Cardiac fibroblast (primary cell): ENCODE measurements at places on chromosomes 4 and X.

- DNase-seq: no peak
Observed at GRCh38 chrX:125765347-125765746, 400.7 kb downstream of the DCAF12L2 start.

- DNase-seq: no peak
Observed at GRCh38 chr4:70841211-70841610, 1.5 kb upstream of the GRSF1 start.

GRCh38 chr4:23728971-23729370, 160.9 kb downstream of the PPARGC1A start:
- no peak for DNase-seq

- no peak for DNase-seq
Observed at GRCh38 chr4:4477796-4478195, 64.1 kb downstream of the STX18 start.

GRCh38 chr4:169201222-169202144, 69.3 kb downstream of the SH3RF1 start:
- peak; percentile 67 for DNase-seq

DNA sequence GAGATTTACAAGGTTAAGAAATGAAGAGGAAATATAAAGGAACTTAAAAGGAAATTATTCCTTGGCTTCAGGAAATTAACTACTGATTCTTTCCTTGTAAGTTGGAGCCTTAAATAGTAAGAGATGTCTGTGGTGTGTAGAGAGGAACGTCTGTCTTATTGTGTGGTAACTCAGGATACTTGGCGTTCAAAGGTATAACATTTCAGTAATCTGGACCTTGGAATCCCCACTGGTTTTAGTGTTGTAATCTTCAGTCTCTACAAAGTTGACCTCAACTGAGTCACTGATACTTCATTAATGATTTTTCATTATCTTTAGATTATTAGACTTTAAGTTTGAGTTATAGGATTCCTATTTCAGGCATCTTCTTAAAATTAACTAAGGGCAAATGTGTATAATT, 79.1 kb upstream of the LSM6 start:
- DNase-seq: no peak

DNA sequence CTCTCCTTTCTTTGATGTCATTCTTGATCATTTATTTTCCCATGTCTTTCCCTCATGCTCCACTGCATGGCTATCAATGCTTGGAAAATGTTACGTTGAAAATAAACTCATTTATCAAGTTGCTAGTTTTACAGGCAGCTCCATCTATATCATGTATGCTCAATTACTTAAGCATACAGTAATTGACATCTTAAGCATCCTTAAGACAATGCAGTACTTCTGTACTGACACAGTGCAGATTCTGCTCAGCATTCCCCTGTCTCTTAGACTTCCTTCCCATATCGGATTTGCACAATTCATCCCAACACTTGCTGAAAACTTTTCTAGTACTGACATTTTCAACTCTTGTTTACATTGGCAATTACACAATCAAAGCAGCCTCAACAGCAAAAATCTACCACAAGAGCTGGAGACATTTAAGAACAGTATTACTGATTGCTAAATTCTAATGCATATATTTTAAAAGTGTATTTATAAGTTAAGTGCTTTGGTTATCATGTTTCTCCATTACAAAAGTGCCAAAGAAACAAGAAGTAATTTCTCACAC, 165.6 kb downstream of the ATP10D start:
- peak; percentile 38 for DNase-seq

DNA sequence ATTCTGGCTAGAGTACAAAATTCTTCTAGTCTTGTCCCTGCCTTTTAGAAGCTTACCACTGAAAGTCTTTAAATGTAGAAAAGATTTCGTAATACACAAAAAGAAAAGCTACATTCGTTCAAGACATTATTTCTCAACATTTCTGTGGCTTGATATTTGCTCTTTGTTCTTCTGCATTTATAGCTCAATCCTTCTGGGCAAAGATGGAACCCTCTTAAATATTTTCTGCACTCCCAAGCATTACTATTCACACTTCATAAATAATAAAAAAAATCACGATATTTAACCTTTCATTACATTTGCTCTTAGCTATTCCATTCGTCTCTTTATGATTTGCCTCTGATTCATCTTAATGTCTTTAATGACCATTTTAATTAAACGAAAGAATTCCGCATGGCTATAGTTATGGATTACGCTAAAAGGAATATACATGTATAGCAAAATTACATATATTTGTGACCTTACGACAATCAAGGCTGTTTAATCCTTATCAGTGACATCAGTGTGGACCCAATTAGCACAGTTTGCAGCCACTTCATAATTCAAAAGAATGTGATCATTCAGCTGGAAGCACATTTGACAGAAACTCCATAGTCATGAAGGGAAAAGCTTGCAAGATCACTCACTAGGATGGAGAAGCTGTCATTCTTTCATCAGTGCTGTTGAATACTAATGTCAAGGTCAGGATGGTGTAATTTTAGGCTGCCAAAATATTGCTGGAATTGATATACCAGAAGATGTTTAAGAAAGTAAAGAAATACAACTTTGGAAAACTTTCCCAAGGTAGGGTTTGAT, 1075.0 kb upstream of the TENM3 start:
- no peak for DNase-seq

DNA sequence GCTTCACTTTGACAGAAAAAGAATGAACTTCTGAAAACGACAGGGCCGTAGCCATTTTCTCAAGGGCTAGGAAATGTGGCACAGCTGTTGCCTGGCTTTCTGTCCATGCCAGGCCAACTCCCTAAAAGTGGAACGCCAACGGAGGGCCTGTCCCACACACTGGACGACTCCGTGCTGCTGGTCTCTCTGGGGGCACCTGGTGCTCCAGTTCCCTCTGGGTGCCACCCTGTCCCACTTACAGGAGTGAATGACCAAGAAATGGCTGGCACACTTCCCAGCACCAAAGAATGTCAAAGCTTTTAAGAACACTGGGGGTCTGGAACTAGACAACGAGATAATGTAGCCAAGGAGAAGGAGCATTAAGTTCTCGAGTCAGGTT, 40.9 kb downstream of the GATB start:
- no peak for DNase-seq

DNA sequence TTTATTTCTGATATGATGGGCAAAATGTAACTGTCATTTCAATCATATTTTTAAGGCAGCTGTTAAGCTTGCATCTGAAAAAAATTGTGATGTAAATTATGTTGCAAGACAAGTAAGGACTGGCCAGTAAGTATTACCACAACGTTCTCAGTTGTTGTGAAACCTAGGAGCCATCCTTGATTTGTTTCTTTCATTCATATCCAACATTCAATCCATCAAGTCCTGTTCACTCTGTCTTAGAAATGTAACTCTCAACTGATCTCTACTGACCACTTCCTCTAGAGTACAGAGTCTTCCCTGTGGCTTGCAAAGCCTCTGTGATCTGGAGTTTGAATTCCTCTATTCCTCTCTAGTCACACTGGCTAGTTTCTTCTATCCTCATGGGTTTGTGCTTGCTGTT, 161.4 kb upstream of the MAD2L1 start:
- DNase-seq: no peak

DNA sequence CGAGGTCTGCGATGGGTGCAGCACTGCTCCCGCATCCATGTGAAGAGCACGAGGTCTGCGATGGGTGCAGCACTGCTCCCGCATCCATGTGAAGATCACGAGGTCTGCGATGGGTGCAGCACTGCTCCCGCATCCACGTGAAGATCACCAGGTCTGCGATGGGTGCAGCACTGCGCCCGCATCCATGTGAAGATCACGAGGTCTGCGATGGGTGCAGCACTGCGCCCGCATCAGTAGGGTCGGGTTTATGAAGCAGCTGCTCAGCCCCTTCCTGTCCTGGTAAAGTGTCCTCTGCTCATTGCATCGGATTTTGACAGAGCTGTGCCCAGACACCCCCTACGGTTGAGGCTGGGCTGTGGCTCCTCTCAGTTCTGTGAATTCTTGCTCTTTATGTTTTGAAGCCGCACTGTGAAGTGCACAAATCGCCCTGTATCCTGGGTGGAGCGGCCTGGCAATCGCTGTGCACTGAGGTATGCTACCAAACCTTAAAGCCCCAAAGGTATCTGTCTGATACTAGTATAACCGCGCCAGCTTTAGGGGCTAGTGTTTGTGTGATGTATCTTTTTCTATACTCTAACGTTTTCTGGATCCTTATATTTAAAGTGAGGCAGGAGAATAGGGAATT, 98.7 kb downstream of the CPZ start:
- DNase-seq: no peak

DNA sequence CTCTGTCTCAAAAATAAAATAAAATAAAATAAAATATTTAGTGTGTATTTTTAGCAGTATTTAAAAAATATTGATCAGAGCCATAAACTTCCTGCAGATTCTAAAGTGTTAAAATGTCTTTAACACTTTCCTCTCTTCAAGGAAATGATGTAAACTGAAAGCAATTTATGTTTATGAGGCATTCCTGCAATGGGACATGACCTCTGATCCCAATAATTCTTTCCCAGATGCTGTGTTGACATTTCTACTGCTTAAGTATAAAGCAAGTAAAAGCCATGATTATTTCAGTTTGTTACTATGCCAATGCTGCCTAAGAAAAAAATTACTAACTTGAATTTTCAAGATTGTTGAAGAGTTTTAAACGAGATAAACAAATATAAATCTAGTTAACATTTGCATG, 29.0 kb downstream of the COQ2 start:
- peak; percentile 88 for DNase-seq

DNA sequence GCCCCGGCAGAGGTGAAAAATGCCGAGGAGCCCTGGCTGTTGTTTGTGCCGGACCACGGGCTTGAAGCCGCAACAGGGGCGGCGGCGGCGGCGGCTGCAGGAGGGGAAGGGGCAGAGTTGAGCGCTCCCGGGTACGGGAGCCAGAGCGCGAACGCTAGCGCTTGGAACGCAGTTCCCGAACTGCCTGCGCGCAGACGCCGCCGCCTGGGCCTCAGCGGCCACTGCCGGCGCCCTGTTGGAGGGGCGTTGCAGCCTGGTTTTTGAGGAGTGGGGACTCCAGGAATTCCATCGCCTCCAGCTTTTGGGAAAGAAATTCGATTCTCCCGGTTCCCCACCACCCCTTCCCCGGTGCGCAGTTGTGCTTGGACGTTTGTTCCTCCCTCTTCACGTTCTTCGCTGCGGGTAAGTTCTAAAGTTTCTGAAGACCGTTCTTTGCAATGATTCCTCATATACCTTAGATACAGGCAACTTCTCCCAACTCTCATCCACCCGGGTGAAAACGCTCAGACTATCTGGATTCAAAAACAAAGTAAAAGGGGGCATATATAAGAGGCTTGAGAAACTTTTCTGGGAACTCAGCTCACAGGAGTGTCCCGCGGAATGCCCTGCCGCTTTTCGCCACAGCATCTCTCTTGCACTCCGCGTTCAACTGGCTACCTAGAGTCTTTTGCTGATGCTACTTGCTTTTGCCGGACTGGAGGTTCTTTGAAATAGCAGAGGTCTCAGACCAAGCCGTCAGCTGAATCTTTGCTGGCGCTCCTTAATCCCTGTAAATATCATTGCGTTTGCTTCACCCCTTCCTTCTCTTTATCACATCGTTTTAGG, 1.0 kb downstream of the FAT4 start:
- peak; percentile 65 for DNase-seq

DNA sequence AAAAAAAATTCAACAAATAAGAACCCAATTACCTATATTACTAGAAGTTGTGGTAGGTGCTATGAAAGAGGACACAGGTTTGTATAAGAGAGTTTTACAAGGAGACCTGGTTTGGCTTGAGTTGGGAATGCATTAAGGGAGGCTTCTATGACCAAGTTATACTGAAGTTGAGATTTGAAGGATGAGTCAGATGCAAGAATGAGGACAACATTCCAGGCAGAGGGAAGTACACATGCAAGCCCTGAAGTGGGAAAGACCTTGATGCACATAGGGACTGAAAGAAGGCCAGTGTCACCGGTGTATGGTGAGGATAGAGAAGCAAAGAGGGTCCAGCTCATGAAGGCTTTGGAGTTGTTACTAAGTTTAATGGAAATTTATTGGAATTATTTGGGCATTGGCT, 52.2 kb downstream of the ANK2 start:
- DNase-seq: peak; percentile 9

GRCh38 chr4:185317880-185318279, 77.8 kb downstream of the LRP2BP start:
- DNase-seq: no peak

DNA sequence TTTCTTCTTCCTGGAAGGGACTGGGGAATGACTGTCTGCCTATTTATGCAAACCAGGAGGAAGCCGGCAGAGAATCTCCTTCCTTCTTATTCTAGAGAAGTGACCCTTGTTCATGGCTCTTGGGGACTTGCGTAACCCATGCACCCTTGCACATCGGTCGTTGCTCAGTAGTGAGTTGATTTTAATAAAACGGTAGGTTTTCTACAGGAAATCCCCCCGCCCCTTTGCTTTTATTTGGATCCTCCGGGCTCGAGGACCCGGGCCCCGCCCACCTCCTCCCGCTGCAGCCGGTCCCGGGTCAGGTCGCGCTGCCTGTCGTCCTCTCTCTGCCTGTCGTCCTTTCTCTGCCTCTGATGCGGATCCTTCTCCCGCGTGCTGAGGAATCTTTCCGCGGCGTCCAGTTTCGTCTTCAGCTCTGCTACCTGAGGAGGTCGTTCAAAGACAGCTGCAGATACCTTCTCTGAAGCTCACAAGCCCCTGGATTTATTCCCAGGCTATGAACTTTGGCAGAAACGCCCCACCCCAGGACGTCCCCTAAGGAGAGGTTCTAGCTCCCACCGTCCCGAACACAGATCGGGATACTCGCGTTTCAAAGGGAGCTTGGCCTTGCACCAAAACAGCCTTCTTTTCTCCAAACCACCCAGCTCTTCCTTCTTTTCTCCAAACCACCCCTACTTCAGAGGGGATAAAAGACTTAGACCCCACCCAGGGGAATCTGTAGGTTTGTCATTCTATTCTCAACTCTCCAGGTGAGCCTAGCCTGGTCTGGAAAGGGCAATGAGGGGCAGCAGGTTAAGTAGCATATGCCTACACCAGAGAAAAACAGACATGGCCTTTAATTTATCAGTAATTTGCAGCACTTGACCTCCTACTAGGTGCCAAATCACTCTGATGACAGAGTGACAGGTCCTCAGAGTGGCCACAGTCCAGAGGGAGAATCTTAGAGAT, 7.0 kb downstream of the TNIP3 start:
- peak; percentile 48 for DNase-seq

DNA sequence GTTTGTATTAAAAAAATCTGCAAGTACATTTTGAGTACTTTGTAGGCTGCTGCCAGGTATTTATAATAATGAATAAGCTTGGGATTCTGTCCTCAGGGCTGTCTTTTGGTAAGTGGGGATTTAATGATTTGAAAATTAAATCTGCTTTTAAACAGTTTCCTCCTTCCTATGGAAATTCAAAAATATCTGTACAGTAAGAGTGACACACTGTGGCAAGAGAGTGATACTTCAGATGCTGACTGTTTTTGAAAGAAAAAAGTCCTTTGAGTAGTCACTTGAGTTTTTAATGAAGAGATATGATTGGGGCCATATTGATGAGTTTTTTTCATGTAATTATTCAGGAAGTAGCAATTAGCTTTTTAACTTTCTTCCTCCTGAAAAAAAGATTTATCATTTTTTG, 49.2 kb downstream of the SMARCAD1 start:
- peak; percentile 8 for DNase-seq

DNA sequence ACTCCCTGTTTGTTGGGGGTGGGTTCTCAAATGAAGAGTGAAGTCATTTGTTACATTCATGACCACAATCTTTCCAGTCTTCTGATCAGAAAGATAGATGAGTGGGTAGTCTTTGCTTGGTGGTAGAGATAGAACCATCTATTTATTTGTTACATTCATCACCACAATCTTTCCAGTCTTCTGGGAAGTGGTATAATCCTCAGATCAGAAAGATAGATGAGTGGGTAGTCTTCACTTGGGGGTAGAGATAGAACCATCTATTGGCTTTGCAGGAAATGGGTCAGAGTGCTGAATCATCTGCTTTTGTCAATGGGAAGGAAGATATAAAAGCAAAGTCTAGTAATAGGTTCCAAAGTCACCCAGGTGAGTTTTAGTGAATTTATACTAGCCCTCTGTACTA, 64.2 kb upstream of the EPGN start:
- no peak for DNase-seq
